H1 (cell line): ENCODE measurements at places on chromosomes 16 and 17. TPM values are rescaled to one million over a fixed set of nuclear protein-coding genes. Genes with fewer than 3 reads are reported as not detected.

OR2C1 gene
- polyA plus RNA-seq, result not detected in 2 replicates

PIPOX gene
- polyA plus RNA-seq, result 75.0 and 99.6 TPM in 2 replicates

PRDM7 gene
- polyA plus RNA-seq, result 0.02 TPM in 1 of 2 replicates, not detected in the other

PPY gene
- polyA plus RNA-seq, result 0.26 TPM in 1 of 2 replicates, not detected in the other

- DNase-seq, result no peak
Measured at GRCh38 chr17:61862105-61862574, 1.2 kb downstream of the BRIP1 start.

DNA sequence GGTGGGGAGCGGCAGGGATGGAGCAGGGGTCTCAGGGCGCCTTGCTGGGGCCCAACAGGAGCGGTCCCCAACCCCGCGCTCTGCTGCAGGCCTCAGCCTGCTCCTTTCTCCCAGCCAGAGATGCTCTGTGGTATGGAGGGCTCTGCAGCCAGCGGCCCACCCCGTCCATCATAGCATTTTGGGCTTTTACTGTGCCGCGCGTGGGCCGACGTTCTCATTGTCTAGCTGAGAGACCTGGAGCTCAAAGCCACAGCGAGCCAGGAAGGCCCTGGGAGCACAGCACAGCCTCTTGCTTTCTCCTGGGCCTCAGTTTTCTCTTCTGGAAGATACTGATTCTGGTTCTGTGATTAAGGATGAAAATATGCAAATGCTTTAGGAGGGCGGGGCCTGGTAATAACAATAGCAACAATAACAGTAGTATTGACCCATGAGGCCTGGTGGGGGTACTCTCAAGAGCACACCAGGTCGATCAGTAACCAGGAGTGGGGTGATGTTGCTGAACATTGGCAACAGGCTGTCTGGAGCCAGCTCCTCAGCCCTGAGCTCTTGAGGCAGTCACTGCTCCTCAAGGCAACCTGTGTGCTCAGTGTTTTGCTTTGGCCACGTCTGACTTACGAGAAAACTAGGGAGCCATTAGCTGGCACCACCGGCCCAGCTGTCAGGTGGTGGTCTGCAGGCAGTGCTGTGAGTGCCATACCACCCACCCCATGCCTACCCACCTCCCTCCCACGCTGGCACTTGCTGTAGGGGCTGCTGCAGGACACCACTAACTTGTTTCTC lies 1.1 kb upstream of the RASD1 start:
- no peak for DNase-seq

DNA sequence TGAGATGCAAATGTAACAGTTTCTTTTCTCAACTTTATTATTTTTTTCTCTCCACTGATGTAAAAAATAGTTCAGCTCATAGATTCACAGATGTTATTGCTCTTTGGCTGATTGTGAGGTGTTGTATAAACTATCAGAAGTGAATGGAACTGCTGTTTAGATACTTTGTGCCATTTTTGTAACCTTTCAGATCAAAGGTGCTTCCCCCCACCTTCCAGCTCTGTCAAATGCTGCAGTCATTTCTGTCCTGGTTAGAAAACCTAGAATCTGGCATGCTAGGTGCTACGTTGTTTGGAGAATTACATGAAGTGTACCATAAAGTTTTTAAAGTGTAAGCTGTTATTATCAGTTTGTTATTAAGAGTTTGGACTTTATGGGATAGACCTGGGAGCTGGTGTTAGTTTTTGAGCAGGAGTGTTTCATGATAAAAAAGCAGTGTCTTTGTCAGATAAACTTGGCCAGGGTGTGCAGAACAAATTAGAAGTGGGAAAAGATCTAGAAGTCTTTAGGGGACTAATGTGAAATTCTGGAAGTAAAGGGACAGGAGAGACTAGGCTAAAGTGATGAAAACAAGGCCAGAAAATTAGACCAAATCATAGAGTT lies 1.8 kb upstream of the WIPI1 start:
- no peak for DNase-seq

- no peak for DNase-seq
Measured at GRCh38 chr16:3147046-3147756, 12.4 kb downstream of the ZNF213 start.

GRCh38 chr16:23564575-23565363 lies 7.2 kb downstream of the UBFD1 start:
- DNase-seq, result no peak

- no peak for DNase-seq
Measured at GRCh38 chr16:2008009-2008526, 1.6 kb downstream of the ZNF598 start.

DNA sequence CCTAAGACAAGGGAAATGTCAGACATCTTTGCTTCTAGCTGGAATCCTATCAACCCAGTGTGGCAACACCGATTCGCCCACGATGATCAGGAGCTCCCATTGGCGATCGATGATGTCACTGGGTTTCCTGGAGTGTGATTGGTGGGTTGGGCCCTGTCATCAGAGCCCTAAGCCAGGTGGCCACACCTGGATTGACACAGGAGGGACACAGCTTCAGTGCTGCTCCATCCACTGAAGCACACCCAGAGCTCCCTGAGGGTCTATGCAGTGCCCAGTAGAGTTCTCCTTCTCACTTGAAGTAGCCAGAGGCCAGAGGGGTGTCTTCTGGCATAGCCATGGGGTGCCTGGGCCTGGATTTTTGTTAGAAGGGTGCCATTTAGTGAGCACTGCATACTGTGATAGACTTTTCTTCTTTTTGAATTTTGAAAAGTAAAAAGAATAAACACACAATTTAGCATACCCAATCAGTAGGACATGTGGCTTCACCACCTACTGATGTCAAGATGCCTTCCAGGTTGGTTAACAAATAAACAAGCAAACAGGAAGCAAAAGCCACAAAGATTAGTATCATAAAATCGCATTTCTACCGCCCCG lies 77.6 kb downstream of the CMIP start:
- no peak for DNase-seq
